ENCODE measurements at places on chromosomes 3 and 15.

DNA sequence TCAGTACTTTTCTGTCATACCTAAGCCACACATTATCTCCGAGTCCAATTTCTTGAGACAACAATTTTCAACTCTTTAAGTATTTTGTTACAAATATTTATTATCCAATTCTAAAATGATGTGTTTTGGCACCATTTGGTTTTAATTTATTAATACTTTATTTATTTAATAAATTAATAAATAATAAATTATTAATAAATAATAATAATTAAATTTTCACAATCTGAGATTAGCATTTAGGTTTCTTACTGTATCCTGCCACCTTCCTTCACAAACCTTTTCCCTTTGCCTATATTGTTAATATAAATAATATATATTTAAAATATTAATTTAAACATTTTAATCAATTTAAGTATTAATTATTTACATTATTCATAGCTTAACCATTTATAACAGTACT, 23.9 kb downstream of the TMEM207 start:
- H3K27me3 ChIP-seq: no peaks in the 10 kb centered on the region
- no peak overlapping the region for H3K27ac ChIP-seq
- DNase-seq: no peak
- peaks cover 6% of the 10 kb centered on the region for H3K4me1 ChIP-seq
- H3K4me3 ChIP-seq: no peak overlapping the region

- H3K27ac ChIP-seq: no peak overlapping the region
- H3K27me3 ChIP-seq: no peaks in the 10 kb centered on the region
- no peak for DNase-seq
- H3K4me1 ChIP-seq: no peaks in the 10 kb centered on the region
- no peaks in the 10 kb centered on the region for H3K36me3 ChIP-seq
- no peak overlapping the region for H3K4me3 ChIP-seq
These were observed 316.7 kb downstream of the CLSTN2 start for GRCh38 chr3:140251678-140252077.

DNA sequence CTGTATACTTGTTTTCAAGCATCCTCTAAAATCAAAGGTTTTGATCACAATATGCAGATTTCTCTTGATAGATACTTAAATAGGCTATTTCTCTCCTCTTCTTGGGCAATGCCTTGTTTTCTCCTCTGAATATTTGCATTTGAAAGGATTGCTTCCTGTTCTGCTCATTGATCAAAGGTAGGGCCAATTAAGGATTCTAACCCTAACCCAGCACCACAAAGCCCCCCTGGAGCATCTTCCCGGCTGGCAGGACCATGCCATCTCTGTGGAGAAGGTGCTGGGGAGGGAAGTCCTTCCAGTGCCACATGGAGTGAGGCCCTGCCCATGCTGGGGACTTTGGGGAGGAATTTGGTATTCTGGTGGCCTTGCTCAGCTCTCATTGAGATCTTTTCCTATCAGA, 11.3 kb upstream of the NIPA2 start:
- no peaks in the 10 kb centered on the region for H3K27me3 ChIP-seq
- H3K4me3 ChIP-seq: no peak overlapping the region
- no peak overlapping the region for H3K27ac ChIP-seq
- no peak for DNase-seq

- no peak overlapping the region for H3K4me3 ChIP-seq
- no peak overlapping the region for H3K27ac ChIP-seq
- H3K4me1 ChIP-seq: no peaks in the 10 kb centered on the region
- no peak for DNase-seq
These were observed 198.8 kb upstream of the TGFBR2 start for GRCh38 chr3:30407651-30408050.

GRCh38 chr3:57758686-57759085, 2.6 kb downstream of the SLMAP start:
- no peaks in the 10 kb centered on the region for H3K27me3 ChIP-seq
- H3K4me3 ChIP-seq: no peak overlapping the region
- H3K4me1 ChIP-seq: peaks cover 19% of the 10 kb centered on the region
- H3K27ac ChIP-seq: no peak overlapping the region
- peaks cover 5% of the 10 kb centered on the region for H3K36me3 ChIP-seq
- no peak for DNase-seq

DNA sequence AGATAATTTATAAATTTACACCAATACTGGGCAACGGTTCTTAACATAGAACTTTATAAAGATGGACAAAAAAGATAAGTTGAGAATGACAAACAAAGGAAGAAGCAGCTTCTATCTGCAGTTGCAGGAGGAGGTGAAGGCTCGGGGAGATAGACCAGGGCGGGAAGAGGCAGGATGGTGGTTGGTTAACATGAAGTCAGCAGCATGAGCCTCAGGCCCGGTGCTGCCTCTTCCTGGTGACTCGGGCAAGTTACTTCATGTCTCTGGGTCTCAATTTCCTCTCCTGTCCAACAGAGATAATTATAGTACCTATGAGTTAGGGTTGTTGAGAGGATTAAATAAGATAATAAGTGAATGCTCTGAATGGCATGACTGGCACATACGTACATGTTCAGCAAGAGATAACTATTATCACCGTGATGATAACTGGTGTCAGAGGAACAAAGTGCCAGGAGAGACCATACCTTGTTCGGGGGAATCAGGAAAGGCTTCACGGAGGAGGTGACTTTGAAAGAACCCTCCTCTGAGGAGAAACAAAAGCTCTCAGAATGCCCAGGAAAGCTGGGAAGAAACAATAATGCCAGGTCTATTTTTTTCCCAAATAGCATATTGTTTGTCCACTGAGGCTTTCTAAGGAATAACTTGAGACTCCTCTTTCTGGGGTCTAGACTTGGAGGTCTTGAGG, 4.4 kb downstream of the PAK6 start:
- peaks cover 4% of the 10 kb centered on the region for H3K36me3 ChIP-seq
- H3K4me3 ChIP-seq: no peak overlapping the region
- peaks cover 21% of the 10 kb centered on the region for H3K27me3 ChIP-seq
- H3K4me1 ChIP-seq: peaks cover 7% of the 10 kb centered on the region

DNA sequence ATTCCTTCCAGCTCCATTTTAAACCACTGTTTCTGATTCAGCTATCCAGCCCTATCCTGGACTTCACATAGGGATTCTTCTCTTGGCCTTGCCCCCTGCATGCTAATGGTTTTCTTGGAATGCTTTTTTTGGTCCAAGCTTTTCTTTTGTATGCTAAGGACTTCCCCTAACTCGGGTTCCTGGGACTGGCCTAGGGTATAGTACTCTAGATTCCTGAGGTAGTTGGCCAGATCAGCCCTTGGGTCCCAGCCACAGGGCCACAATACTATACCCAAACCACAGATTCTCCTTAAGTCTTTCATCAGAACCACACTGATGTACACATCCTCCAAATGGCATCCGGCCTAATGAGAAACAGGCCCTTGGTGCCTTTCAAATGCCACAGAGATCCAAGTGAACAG, 2.8 kb downstream of the FYCO1 start:
- H3K36me3 ChIP-seq: no peaks in the 10 kb centered on the region
- H3K27ac ChIP-seq: peak overlapping the region; percentile 79
- peaks cover 55% of the 10 kb centered on the region for H3K4me1 ChIP-seq
- peak overlapping the region; percentile 64 for H3K4me3 ChIP-seq

GRCh38 chr15:68285259-68285980, 7.9 kb downstream of the FEM1B start:
- H3K4me1 ChIP-seq: peaks cover 54% of the 10 kb centered on the region
- H3K27ac ChIP-seq: peak overlapping the region; percentile 56
- no peak overlapping the region for H3K4me3 ChIP-seq
- no peaks in the 10 kb centered on the region for H3K27me3 ChIP-seq
- peaks cover 7% of the 10 kb centered on the region for H3K36me3 ChIP-seq

DNA sequence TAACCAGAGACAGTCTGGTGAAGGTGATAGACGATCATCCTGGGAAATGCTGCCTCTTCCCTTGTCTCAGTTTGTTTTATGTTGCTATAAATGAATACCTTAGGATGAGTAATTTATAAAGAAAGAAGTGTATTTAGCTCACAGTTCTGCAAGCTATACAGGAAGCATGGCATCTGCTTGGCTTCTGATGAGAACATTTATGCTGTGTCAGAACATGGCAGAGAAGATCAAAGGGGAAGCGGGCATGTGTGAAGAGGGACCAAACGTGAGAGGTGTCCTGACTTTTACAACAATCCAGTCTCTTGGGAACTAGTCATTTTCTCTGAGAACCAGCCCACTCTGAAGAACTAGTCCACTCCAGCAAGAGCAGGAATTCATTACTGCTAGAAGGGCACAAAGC, 9.6 kb downstream of the CMC1 start:
- H3K27me3 ChIP-seq: no peaks in the 10 kb centered on the region
- H3K4me1 ChIP-seq: peaks cover 37% of the 10 kb centered on the region
- H3K36me3 ChIP-seq: peaks cover 6% of the 10 kb centered on the region
- H3K27ac ChIP-seq: no peak overlapping the region

DNA sequence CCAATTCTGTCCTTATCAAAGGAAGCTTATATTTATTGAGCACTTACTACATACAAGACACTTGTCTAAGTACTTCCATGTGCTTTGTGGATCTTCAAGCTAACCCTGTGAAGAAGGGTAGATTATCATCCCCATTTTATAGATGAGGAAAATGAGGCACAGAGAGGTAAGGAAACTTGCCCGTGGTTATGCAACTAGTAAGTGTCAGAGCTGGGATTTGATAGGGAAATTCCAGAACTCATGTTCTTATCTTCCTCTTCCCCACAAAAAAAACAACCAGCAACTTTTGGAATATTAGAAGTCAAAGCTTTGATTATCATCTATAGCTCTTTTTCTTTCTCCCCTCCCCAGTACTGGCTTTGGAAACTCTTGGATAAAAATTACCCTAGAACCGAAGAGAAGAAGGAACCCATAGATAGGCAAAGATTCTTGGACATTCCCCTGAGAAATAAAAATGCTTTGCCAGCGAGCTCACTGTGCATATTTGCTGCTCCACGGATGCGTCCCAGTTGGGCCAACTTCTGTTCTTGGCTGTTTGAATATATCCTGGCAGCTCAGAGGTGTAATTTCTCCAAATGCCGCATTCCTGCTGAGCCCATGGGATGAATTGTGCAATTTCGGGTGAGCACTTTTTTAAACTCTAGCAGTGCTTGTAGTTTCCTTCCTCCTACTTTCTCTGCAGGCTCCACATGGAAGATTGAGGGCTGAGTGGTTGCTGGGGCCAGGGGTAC, 591.5 kb upstream of the CFAP20DC start:
- no peak overlapping the region for H3K4me3 ChIP-seq
- H3K27ac ChIP-seq: no peak overlapping the region
- H3K4me1 ChIP-seq: no peaks in the 10 kb centered on the region
- no peak for DNase-seq
- H3K36me3 ChIP-seq: peaks cover 3% of the 10 kb centered on the region

GRCh38 chr3:150996731-150997130, 24.2 kb upstream of the CLRN1 start:
- no peaks in the 10 kb centered on the region for H3K4me1 ChIP-seq
- peaks cover 41% of the 10 kb centered on the region for H3K27me3 ChIP-seq
- no peaks in the 10 kb centered on the region for H3K36me3 ChIP-seq

DNA sequence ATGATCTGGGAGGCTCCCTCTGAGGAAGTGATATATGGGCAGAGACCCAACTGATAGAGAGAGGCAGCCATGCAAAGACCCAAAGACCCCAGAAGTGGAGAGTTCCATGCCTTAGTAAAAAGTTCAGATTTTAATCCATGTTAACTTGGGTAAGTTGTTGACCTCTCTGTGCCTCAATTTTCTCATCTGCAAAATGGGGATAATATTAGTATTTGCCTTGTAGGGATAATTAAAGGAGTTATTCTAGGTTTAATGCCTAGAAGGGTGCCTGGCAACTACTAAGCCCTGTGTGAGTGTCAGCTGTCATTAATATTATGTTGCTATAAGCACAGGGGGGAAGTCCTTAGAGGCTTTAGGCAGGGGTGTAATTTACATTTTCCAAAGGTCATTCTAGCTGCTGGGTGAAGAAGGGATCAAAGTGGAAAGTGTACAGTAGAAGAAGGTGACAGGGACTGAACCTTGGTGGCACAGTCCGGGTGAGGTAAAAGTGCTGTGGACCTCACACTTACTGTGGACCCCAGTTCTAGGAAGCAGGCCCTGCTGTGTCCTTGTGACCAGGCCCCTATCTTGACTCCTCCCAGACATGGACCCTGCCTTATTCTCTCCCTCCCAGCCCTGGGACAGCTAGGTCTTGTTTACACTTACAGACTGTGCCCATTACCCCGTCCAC, 3.0 kb upstream of the RAD18 start:
- no peak overlapping the region for H3K27ac ChIP-seq
- peaks cover 3% of the 10 kb centered on the region for H3K36me3 ChIP-seq
- H3K4me3 ChIP-seq: no peak overlapping the region

- H3K36me3 ChIP-seq: no peaks in the 10 kb centered on the region
- H3K27ac ChIP-seq: no peak overlapping the region
- no peak overlapping the region for H3K4me3 ChIP-seq
- H3K4me1 ChIP-seq: no peaks in the 10 kb centered on the region
- DNase-seq: no peak
These were observed 67.1 kb downstream of the GRM7 start for GRCh38 chr3:6928064-6928463.

GRCh38 chr3:187729598-187729997, 15.7 kb downstream of the BCL6 start:
- H3K27me3 ChIP-seq: no peaks in the 10 kb centered on the region
- no peak overlapping the region for H3K27ac ChIP-seq
- no peak overlapping the region for H3K4me3 ChIP-seq
- H3K36me3 ChIP-seq: no peaks in the 10 kb centered on the region
- peaks cover 2% of the 10 kb centered on the region for H3K4me1 ChIP-seq

DNA sequence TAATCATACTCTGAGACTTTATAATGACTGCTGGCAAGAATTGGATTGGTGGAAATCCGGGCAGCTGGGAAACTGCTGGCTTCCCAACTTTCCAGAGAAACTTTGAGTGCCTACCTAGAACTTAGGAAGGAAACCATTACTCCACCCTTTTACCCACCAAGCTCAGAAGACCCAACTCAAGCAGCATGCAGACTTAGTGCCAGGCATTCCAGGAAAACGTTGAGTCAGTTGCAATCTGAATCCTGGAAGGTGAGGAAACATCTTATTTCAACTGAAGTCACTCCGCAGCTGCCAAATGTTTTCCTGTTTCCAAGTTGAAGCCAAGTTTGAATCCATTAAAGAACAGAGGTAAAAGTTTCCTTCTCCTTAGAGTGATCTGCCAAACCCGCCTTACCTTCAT, 126.5 kb downstream of the ZNF385D start:
- H3K4me3 ChIP-seq: no peak overlapping the region
- no peaks in the 10 kb centered on the region for H3K36me3 ChIP-seq
- DNase-seq: no peak
- H3K27ac ChIP-seq: no peak overlapping the region
- H3K27me3 ChIP-seq: no peaks in the 10 kb centered on the region
- no peaks in the 10 kb centered on the region for H3K4me1 ChIP-seq

GRCh38 chr15:27401471-27401870, 430.5 kb downstream of the GABRG3 start:
- no peak overlapping the region for H3K27ac ChIP-seq
- no peak for DNase-seq
- H3K4me1 ChIP-seq: no peaks in the 10 kb centered on the region
- no peaks in the 10 kb centered on the region for H3K27me3 ChIP-seq

DNA sequence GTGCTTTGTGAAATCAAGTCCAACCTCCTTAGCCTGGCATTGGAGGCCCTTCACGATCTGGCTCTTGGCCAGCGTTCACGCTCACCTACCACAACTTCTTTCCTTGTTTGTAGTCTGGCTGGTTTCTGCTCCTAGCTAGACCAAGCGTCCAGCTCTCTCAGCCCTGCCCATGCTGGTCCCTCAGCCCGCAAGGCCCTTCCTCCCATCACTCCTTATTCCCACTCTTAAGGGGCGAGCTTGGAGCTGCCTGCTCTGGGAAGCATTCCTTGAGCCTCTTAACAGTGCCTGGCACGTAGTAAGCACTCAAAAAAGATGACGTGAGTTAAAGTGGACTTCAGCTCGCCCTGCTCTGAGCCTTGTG, 8.7 kb downstream of the SLC6A6 start:
- H3K36me3 ChIP-seq: peaks cover 4% of the 10 kb centered on the region
- peaks cover 29% of the 10 kb centered on the region for H3K4me1 ChIP-seq
- no peak for DNase-seq
- H3K27me3 ChIP-seq: no peaks in the 10 kb centered on the region
- H3K27ac ChIP-seq: no peak overlapping the region
- no peak overlapping the region for H3K4me3 ChIP-seq
